Stimulated activated CD4-positive, alpha-beta T cell treated with anti-CD3 and anti-CD28 coated beads, Interleukin-1b, Interleukin-23, amount 100 ng/mL, for 48 hours (primary cell): ENCODE measurements at places on chromosomes 11 and 22.

- DNase-seq = no peak
Measured at GRCh38 chr11:63914896-63915691, 1.9 kb downstream of the RCOR2 start.

DNA sequence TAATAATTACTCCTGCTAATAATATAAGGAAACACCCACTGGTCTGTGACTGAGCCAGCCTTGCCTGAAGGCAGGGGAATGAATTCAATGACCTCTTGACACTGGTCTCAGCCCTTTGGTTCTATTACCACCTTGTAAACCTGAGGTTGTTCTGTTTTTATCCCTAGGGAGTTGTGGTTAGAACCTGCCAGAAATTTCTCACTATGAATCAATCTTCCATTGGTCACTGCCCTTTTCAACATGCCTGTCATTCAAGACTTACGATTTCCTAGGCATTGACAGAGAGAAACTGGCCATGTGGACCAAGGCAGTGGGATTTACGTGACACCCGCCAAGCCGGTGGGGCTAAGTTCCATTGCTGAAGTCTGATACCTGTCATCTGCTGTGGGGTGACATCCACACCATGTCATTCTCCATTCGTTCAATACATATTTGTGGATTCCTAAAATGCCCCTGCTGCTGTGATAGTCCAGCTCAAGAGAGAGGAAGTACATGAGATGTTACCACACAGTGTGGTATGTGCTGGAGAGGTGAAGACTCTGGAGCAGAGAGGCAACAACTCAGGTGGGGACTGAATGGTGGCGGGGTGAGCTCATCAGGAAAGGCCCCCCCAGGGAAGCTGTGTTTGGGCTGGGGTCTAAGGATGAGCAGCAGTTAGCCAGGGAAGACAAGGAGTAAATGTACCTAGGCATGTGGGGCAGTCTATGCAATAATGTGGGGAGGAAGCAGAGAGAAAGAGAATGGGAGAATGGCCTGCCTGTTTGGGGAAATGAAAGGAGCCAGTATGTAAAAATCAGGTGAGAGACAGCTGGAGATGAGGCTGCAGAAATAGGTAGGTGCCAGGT, 15.2 kb upstream of the EHF start:
- DNase-seq = no peak

DNA sequence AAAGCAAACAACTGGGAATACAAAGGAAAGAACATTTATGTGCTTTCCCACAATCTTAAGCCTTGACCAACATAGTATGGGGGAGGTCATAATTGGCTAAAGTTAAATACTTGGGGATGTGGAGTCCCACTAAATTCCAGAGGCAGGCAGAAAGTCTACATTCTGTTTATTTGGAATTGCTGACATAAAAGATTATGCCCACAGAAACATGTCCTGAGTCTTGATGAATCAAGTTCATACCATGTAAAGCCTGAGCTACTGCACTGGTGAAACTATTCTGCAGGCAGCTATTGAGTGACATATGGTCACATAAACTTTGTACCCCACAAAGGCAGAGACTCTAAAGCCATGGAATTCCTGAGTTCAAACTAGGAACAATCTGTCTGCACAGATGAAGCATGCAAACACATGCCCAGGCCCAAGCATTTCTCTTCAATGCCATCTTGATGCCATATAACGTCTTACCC, 69.9 kb upstream of the CHRM4 start:
- DNase-seq = no peak

- no peak for DNase-seq
Measured at GRCh38 chr11:45921561-45922424, 663 bp upstream of the LARGE2 start.

GRCh38 chr11:26095340-26095739, 236.6 kb upstream of the ANO3 start:
- no peak for DNase-seq
